ENCODE measurements at places on chromosomes 6 and 20. TPM values are rescaled to one million over a fixed set of nuclear protein-coding genes. Genes with fewer than 3 reads are reported as not detected.

Gene SLC17A4
- total RNA-seq = not detected

Gene POU5F1
- 5.2 TPM for total RNA-seq

Gene MRPL18
- total RNA-seq = 57.4 TPM

Gene MAP7
- total RNA-seq = 39.3 TPM

Gene CALHM6
- 3.3 TPM for total RNA-seq

Gene ESF1
- 10.7 TPM for total RNA-seq

Gene BMP2
- total RNA-seq = 22.7 TPM

Gene IL22RA2
- total RNA-seq = 0.22 TPM

Gene DACT2
- total RNA-seq = 19.0 TPM

Gene EDN1
- 11.1 TPM for total RNA-seq

Gene SSTR4
- total RNA-seq = not detected

Gene RFX6
- total RNA-seq = not detected

Gene ADGRF4
- total RNA-seq = 58.8 TPM

Gene CRISP3
- total RNA-seq = 4.1 TPM

Gene RSPO4
- not detected for total RNA-seq
